ENCODE measurements at places on chromosomes 5 and 9. TPM values are rescaled to one million over a fixed set of nuclear protein-coding genes. Genes with fewer than 3 reads are reported as not detected.

The SAXO1 gene
- total RNA-seq, result 0.17 TPM

The LECT2 gene
- not detected for total RNA-seq

The ZDHHC21 gene
- 6.4 TPM for total RNA-seq

The PNPLA7 gene
- 1.3 TPM for total RNA-seq

The ALDOB gene
- not detected for total RNA-seq

The PCDHGB3 gene
- total RNA-seq, result 5.8 TPM

The C9orf40 gene
- total RNA-seq, result 4.5 TPM

The SPATA31E1 gene
- not detected for total RNA-seq

The TNC gene
- total RNA-seq, result 457 TPM

The RNF130 gene
- total RNA-seq, result 14.7 TPM

The TNIP1 gene
- 59.1 TPM for total RNA-seq

The MYMK gene
- not detected for total RNA-seq

The HAVCR2 gene
- 3.6 TPM for total RNA-seq

The NUTM2G gene
- total RNA-seq, result not detected

The COL23A1 gene
- not detected for total RNA-seq

The EPB41L4B gene
- 1.5 TPM for total RNA-seq

The SPATA31C1 gene
- total RNA-seq, result not detected

The PCDHGB7 gene
- total RNA-seq, result 13.6 TPM

The C5 gene
- 7.3 TPM for total RNA-seq

The GCNT4 gene
- 1.8 TPM for total RNA-seq

The SELENOP gene
- 809 TPM for total RNA-seq

The TTC23L gene
- total RNA-seq, result 0.33 TPM

The FBP1 gene
- not detected for total RNA-seq

The C7 gene
- under 0.01 TPM for total RNA-seq

The GLDC gene
- total RNA-seq, result 0.51 TPM

The CCDC180 gene
- 2.5 TPM for total RNA-seq

The PHF24 gene
- 0.17 TPM for total RNA-seq

The LCN9 gene
- total RNA-seq, result not detected

The GLRA1 gene
- total RNA-seq, result not detected

The SKIC3 gene
- total RNA-seq, result 152 TPM

The SLC27A6 gene
- 0.26 TPM for total RNA-seq

The TLX3 gene
- total RNA-seq, result not detected

The LHX2 gene
- total RNA-seq, result not detected

The PDCD1LG2 gene
- total RNA-seq, result 6.9 TPM

The NR6A1 gene
- 0.26 TPM for total RNA-seq

The CTNND2 gene
- total RNA-seq, result not detected

The IFNA17 gene
- not detected for total RNA-seq

The ERAP2 gene
- 180 TPM for total RNA-seq

The PCDHAC2 gene
- total RNA-seq, result 2.6 TPM

All from fibroblast of lung (primary cell).